A549 treated with GW870086 at 1 μM for 4 hours (cell line): ENCODE measurements at places on chromosomes 2 and 18. TPM values are rescaled to one million over a fixed set of nuclear protein-coding genes. Genes with fewer than 3 reads are reported as not detected.

The DCDC2C gene
- 0.19 to 0.68 TPM (median 0.30 TPM) in 3 of 5 replicates, not detected in the others for total RNA-seq

The CHST9 gene
- total RNA-seq = 0.03 TPM in 1 of 5 replicates, not detected in the others

The UGT1A7 gene
- total RNA-seq = 2.3 to 5.1 TPM (median 3.8 TPM) in 5 replicates

The SPHKAP gene
- 0.02 TPM in 1 of 5 replicates, not detected in the others for total RNA-seq

The CROCC2 gene
- not detected in 5 replicates for total RNA-seq

The FAM168B gene
- total RNA-seq = 70.0 to 94.3 TPM (median 87.6 TPM) in 5 replicates

The DSC2 gene
- total RNA-seq = 0.65 to 1.3 TPM (median 1.1 TPM) in 5 replicates

The ANKRD30B gene
- total RNA-seq = not detected in 5 replicates

The UCN gene
- 1.0 to 2.5 TPM (median 1.2 TPM) in 5 replicates for total RNA-seq

The GALNT14 gene
- 41.6 to 52.6 TPM (median 43.2 TPM) in 5 replicates for total RNA-seq

The FBXO48 gene
- 0.34 to 0.61 TPM (median 0.52 TPM) in 5 replicates for total RNA-seq

The EFHD1 gene
- 3.3 to 4.9 TPM (median 3.6 TPM) in 5 replicates for total RNA-seq

The FHOD3 gene
- 2.6 to 3.9 TPM (median 3.3 TPM) in 5 replicates for total RNA-seq

The GREB1 gene
- total RNA-seq = 1.7 to 3.7 TPM (median 3.0 TPM) in 5 replicates

The ALK gene
- not detected in 5 replicates for total RNA-seq

The NOSTRIN gene
- 2.2 to 3.0 TPM (median 2.3 TPM) in 5 replicates for total RNA-seq

The GLI2 gene
- 16.9 to 27.3 TPM (median 22.9 TPM) in 5 replicates for total RNA-seq

The MAP2 gene
- 0.86 to 1.4 TPM (median 1.2 TPM) in 5 replicates for total RNA-seq

The KCNG2 gene
- total RNA-seq = not detected in 5 replicates

The MC2R gene
- total RNA-seq = not detected in 5 replicates

The RNF152 gene
- 0.02 to 0.52 TPM (median 0.17 TPM) in 5 replicates for total RNA-seq

The PASK gene
- total RNA-seq = 4.9 to 9.1 TPM (median 7.7 TPM) in 5 replicates

The GPR39 gene
- 7.2 to 9.0 TPM (median 8.1 TPM) in 5 replicates for total RNA-seq

The STARD6 gene
- 0.22 TPM in 1 of 5 replicates, not detected in the others for total RNA-seq

The DNAJC5G gene
- not detected in 5 replicates for total RNA-seq

The KCMF1 gene
- total RNA-seq = 96.4 to 117 TPM (median 106 TPM) in 5 replicates

The ANTXR1 gene
- total RNA-seq = 99.8 to 143 TPM (median 140 TPM) in 5 replicates

The NMS gene
- total RNA-seq = not detected in 5 replicates

The KIF1A gene
- 0.48 to 1.3 TPM (median 0.83 TPM) in 5 replicates for total RNA-seq

The SMYD1 gene
- not detected in 5 replicates for total RNA-seq

The PSMA8 gene
- not detected in 5 replicates for total RNA-seq

The UGT1A1 gene
- total RNA-seq = 0.71 to 1.1 TPM (median 0.87 TPM) in 5 replicates

The SNTG2 gene
- total RNA-seq = not detected in 5 replicates

The TMEM169 gene
- total RNA-seq = 0.31 to 0.64 TPM (median 0.42 TPM) in 5 replicates

The EPC2 gene
- total RNA-seq = 7.5 to 10.7 TPM (median 10.2 TPM) in 5 replicates
